ENCODE measurements at places on chromosomes 2 and 18.

DNA sequence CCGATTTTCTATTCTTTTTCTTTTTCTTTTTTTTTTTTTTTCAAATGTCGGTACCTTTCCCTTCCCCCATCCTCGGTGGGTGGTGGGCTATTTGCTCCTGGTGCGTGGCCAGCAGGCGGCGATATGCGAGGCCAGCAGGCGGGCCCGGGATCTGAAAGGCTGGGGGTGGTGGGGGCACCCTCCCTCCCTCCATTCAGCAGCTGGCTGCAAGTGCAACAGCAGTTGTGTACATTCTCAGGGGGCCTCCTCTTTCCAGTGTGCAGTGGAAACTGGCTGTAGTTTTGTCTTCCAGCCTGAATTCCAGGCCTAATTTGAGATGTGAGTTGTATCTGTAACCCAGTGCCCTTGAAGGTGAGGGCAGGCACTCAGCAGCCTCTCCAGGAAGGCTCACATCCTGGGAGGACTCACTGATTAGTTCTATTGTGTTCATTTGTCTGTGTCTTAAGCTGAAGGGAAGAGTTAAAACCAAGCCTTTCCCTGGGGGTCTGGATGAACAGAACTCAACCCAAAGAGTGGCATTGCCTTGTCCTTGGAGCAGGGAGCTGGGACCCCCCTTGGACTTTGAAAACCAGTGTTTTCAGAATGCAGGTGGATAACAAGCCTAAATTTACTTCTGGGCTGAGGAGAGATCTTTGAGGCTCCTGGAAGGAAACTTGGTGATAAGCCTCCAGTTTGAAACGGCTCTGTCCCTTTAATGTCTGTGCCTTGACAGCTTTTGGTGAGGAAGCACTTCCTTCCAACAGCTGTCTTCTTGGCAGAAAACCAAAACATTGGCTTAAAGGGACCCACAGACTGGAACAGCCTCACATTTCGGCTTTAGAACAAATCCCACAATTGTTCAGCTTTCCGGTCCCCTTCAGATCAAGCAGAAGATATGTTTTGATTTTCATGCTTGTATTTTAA, 3.3 kb downstream of the MYCN start:
- no peak for DNase-seq

- no peak for DNase-seq
These were observed 9.7 kb downstream of the ERMN start for GRCh38 chr2:157315901-157316300.

DNA sequence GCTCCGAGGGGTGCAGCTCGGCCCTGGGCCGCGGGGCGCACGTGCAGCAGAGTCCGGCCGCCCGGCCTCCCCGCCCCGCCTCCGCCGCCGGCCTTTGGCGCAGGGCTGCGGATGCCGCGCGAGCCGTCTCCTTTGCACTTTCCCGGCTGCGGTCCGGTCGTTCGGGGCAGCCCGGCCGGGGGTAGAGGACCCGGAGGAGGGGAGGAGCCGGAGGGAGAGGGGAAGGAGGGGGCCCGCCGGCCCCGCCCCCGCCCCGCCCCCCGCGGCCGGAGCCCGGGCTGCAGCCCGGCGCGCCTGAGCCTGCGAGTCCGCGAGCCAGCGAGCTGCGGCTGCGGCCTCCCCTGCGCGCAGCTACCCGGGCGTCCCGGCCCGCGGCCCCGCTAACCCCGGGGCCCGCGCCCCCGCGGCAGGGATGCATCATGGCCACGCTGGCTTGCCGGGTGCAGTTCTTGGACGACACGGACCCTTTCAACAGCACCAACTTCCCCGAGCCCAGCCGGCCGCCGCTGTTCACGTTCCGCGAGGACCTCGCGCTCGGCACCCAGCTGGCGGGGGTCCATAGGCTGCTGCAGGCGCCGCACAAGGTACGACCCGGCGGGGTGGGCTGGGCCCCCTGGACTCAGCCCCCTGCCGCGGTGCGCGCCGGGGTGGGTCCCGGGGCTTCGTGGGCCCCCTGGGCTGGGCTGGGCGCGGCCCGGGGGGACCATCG, at the start of gene FHOD3:
TSS of gene FHOD3 (plus strand) at position 297 of the 709 bp plus-strand sequence. CDS start at position 420, 123 bp downstream.
- no peak for DNase-seq

- DNase-seq, result no peak
These were observed 215.4 kb downstream of the KCNE4 start for GRCh38 chr2:223267160-223267951.

DNA sequence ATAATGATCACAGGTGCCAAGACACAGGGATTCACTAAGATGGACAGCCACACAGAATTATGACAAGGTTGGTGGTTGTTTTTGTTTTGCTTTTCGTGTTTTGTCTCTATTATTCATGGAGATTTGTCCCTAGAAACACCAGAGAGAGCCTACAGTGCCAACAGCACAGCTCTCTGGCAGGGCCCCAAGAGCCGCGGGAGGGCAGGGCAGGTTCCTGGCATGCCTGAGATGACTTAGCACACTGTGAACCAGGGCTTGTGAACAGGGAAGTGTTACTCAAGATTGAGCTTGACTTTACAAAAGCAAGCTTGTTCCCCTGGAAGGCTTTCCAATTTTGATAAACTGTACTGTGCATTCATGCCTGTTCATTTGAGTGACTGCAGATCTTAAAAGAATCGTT, 437.4 kb upstream of the SALL3 start:
- DNase-seq, result no peak

GRCh38 chr2:219448776-219449341, 14.2 kb downstream of the SPEG start:
- DNase-seq, result no peak

GRCh38 chr2:19932928-19933327, 31.1 kb upstream of the TTC32 start:
- DNase-seq, result no peak

DNA sequence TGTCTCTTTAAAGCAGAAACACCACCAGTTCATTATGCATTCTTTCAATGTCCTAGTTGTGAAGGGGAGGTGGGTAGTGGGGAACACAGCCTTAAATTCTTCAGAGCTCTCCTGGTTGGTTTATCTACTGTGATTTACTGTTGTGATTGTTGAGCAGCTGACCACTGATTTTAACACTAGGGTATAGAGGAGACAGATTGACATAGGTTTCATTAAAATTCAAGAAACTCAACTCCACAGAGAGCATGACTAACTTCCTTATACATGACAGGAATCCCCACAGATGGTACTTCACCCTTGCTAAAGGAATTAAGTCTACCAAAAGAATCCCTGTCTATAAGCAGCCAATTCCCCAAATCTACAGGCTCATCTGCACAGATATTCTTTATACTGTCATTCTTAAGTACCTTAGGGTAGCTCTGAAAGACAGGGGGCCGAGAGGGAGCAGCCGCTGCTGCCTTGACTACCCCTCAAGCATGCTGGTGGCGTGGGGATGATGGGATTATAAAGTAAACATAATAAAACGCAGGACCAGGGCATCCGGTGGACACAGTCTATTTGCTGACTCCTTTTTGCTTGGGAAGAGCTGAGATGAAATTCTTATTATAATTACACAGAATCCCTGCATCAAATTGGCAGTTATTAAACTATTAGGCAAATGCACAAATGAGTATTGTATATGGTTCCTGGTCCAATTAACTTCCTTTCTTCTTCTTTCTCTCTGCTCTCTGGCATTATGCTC, 1377.6 kb upstream of the PIK3C3 start:
- no peak for DNase-seq

GRCh38 chr18:67731851-67732250, 215.3 kb upstream of the DSEL start:
- no peak for DNase-seq

- DNase-seq, result no peak
These were observed 1.6 kb upstream of the GCA start for GRCh38 chr2:162342321-162342720.

- no peak for DNase-seq
These were observed 437.9 kb upstream of the PIK3C3 start for GRCh38 chr18:41517142-41517541.

DNA sequence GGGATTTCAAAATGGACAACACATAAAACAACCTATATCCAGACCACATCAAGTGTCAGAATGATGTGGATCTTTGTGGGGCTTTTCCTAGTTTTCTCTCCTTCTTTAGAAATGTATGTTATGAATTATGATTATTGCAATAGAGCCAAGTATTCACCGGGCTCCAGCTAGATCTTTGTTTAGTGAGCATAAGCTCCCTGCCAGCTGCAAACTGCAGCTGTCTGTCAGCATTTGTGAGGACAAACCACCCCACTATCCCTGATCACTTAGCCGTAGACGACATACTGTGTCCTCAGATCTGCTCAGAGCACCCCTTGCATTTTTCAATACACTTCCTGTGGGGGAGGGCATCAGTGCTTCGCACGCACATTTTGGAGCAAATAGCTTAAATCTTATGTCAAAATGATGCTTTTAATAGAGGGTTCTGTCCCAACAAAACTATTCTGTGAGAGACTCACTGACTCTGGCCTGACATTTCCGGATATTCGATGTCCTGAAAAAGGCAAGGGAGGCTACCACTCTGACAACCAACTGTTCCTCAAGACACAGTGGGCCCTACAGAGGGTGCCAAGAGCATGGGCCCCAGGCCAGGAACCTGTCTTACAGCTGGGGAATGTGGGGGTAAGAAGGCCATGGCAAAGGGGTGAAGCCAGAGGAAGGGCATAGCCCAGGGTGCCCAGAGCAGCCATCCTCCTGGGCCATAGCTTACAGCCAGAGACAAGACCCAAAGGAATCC, 346.0 kb downstream of the ARHGAP15 start:
- no peak for DNase-seq

DNA sequence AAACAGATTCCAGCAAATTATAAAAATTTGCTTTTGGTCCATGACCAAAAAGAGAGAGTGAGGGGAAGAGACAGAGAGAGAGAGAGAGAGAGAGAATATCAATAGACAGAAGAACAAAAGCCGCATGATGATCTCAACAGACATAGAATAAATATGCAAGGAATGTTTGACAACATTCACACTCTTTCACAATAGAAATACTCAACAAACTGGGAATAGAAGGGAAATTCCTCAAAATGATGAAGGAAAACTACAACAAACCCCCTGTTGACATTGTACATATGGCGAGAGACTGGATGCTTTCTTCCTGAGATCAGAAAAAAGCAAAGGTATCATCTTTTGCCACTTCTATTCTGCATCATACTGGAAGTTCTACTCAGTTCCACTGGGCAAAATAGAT, 309.7 kb downstream of the RAD51AP2 start:
- no peak for DNase-seq

- DNase-seq, result no peak
These were observed 125.2 kb upstream of the COPS8 start for GRCh38 chr2:236960531-236960930.

DNA sequence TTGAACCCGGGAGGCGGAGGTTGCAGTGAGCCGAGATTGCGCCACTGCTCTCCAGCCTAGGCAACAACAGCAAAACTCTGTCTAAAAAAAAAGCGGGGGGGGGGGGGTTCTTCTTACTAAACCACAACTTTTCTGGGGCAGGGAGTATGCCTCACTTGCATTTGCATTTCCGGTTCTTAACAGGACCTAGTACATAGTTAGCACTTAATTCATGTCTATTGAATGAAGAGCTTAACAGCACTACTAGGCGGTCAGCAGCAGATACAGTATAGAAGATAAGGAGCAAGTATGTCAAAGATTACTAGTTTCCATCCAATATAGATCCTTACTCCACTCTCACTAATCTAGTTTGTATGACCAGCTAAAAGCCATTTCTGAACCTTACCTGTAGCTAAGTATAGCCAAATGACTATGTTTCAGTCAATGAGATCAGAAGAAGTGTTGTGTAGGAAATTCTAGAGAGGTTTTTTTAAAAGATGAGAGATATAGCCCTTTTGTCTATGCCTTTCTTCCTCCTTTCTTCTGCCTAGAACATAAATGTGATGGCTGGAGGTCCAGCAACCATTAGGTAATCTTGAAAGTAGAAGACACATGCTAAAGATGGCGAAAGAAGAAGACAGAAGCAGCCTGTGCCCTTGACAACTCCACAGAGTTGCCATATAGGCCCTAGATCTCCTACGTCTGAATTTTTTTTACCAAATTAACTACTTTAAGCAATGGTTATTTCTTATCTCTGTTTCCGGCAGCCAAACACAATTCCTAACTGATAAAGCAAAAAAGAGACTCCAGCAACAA, 11.3 kb downstream of the HYCC2 start:
- no peak for DNase-seq

DNA sequence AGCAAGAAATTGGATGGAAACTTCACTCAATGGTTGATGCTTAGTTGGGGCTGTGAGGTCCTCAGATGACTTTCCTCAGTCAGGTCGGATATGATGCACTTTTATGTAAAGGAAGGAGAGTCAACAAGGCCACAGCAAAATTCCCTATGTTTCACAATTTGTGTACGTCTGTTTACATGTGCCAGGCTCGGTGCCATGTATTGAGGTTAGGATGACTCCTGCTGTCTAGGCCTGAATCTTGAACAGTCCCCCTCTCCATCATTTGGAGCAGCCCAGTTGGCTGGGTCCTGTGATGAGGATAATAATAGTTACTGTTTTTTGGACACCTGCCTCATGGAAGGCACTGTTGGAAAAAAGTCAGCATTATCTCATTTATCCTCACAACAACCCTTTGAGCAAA, 43.1 kb downstream of the VSNL1 start:
- no peak for DNase-seq

DNA sequence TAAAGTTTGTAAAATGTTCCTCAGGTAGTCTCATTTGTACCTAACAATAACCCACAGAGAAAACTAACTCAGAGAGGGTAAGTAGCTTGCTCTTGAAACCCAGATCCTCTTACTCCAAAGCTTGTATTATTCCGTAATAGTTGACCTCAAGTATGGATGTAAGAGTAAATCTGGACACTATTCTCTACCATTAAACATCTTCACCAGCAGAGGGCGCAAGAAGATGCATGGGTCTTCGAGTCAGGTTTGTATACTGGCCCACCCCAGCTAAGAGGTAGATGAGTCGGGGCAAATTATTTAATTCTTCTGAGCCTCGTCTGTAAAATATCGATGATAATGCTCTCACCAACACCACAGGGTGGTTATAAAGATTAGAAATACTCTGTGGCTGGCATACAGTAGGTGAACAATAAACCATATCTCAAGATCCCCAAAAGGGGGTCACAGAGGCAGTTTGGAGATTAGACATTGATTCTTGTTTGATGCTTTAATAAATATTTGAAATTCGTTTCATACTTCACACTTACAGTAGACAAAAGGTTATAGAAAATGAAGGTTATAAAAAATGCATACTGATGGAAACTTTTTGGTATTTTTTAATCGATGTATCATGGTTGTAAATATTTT, 3.5 kb upstream of the CABLES1 start:
- peak; percentile 55 for DNase-seq

- DNase-seq, result no peak
These were observed 181.4 kb upstream of the FN1 start for GRCh38 chr2:215617060-215617824.

DNA sequence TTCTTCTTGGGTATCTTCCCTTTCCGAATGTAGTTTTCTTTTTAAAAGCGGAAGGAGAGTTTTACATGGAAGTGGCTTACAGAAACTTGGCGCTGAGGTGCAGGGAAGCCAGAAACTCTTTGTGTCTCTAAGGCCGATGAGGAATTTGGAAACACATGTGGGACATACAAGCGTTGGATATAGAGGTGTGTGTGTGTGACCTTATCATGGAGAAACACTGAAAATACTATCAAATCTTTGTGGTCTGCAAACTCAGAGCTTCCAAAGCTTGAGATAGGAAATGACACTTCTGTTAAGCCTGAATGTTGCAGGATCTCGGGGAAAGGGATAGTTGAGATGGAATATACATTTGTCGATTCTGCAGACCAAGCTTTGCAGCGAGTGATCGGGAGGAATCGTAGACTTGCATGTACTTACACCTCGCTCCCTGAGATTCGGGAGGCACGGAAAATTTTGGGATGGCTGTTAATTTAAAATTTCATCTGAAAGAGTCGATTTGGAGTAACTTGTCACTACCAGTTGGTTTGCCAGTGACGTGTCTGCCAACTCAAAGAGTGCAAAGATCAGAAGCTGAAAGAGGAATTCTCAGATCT, 1.0 kb downstream of the NAB1 start:
- DNase-seq, result no peak
